ENCODE measurements at places on chromosomes 2 and 18.

DNA sequence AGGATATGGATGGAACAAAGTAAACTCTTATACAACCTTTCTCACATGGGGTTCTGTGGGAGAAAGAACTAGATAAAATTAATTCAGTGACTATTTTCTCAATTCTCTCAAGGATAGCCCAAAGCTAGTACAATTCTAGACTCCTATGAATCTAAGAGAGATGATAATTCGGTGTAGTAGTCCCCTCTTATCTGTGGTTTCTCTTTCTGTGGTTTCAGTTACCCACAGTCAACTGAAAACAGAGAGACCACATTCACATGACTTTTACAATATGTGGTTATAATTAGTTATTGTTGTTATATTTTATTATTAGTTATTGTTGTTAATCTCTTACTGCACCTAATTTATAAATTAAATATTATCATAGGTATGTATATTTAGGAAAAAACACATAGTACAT is 53.5 kb upstream of the C2orf15 start:
- DNase-seq = no peak

- no peak for DNase-seq
Observed at GRCh38 chr18:32801228-32801627, 28.4 kb upstream of the KLHL14 start.

DNA sequence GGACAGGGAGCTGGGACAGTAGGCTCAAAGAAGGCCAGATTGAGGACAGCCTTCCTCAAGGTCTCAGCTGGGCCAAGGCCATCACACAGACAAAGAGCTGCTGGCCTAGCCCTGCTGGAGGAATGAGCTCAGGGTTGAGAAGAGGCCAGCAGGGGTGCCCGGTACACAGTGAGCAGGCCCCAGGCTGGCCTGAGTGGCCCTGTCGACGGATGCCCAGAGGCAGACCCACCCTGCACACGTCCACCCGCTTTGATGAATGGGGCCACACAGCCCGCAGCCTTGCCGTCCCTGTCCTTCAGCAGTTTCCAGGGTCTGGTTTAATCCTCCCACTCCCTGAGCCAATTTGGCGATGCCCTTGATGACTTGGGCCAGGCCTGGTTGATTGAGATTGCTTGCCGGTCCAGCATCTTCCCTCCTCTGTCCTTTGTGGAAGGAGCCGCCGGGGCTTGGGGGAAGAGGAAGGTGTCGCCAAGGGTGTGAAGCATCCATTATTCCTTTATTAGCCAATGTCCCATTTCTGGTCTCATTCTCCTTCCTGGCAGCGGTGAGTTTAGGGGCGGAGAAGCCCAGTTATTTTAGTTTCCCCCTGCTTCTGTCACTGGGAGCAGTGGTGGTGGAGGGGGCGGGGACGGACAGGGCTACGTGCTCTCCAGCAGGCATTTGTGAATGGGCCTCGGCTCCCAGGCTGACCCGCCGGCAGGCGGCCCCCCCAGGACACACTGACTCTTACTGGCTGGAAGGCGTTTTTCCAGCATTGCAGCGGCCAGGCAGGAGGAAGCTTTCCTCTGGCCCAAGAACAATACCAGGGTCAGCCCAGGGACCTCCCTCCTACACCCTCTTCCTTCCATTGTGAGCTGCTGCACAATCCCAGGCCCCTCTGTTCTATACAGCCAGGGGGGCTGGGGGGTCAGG is 141.8 kb downstream of the CTIF start:
- no peak for DNase-seq

- no peak for DNase-seq
Observed at GRCh38 chr2:26011990-26012856, 21.7 kb upstream of the RAB10 start.

- DNase-seq = no peak
Observed at GRCh38 chr2:30425326-30425725, 21.7 kb upstream of the LCLAT1 start.

GRCh38 chr18:38520786-38521185 is 955.2 kb upstream of the CELF4 start:
- DNase-seq = no peak

DNA sequence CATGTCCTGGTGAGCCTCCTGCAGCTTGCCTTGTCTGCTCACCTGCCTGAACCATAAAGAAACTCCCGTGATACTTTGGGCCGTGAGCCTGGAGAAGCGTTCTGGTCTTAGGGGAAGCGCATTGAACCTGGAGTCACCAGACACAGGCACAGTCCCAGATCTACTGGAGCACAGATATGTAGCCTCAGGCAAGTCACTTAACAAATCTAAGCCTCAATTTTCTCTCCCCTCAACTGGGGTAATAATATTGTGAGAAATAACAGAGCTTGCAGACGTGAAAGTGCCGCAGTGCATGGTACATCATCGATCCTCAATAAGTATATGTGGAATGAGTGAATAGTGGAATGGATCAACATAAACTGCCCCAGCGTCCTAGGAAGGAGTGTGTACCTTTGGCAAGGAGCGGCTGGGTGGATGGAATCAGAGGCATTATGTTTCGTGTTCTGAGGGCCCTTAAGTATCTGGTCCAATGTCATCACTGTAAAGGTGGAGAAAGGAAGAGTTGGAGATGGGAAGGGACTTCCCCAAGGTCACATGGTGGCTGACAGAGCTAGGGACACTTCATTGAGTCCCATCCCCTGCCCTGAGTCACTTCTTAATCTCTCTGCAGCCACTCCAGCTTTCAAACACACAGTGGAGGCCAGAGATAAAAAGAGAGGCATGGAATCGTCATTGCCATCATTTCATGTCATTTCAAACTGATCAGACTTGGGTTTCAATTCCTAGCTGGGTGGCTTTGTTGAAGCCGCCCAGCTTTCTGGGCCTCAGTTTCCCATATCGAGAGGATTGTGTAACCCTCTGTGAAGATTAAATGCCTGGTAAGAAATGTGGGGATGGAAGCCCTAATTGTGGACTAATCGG is 172.4 kb downstream of the DDX1 start:
- no peak for DNase-seq

DNA sequence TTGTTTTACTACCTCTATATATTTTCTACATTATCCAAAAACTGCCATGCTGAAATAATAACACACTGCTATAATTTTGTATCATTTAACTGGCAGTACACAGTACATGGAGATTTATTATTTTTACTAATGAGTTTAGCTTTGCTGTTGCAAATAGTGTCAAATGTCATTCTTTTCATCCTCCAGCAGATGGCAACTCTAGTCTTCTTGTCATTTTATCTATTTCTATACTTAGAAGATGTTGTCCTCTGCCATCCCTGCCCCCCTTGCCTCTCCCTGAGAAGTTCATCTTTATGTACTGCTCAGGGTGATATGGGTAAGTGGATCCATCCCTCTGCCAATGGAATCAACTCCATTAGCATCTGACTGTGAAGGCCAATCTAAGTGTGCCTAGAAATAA is 21.7 kb upstream of the LRRTM1 start:
- DNase-seq = no peak

GRCh38 chr2:189624648-189625355 is 36.5 kb upstream of the ASNSD1 start:
- no peak for DNase-seq

- DNase-seq = no peak
Observed at GRCh38 chr2:174048243-174048642, 83.1 kb upstream of the SP3 start.

DNA sequence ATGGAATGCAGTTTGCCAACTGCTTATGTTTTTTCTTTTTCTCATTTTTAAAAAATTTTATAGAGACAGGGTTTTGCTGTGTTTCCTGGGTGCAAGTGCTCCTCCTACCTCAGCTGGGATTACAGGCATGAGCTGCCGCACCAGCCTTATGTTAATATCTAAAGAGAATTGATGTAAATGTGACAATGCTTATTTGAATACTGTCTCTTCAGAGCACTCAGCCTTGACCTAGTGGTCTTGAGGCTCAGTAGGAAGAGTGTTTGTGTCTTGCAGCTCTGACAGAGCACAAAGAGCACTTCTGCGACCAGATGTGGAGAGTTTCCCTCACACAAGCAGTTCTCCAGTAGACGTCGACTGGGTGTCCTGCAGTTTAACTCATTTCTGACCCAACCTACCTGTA is 55.3 kb downstream of the ARHGEF4 start:
- no peak for DNase-seq

- DNase-seq = no peak
Observed at GRCh38 chr18:11886577-11887110, 21.5 kb downstream of the MPPE1 start.

GRCh38 chr2:104502901-104503300 is 351.0 kb upstream of the POU3F3 start:
- DNase-seq = no peak

DNA sequence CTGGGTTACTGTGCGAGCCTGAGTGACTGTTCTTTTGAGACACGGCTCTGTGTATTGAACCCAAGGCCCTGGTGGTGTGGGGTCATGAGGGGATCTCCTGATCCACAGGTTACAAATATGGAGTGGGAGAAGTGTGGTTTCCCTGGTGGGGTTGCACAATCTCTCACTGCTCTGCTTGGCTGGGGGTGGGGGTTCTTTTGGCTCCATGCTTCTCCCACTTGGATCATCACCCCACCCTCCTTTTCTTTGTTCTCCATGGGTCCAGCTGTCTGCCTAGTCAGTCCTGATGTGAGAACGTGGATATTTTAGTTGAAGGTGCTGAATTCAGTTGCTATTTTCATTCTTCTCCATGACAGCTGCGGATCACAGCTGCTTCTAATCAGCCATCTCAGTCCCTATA is 37.8 kb downstream of the AGPS start:
- DNase-seq = no peak

DNA sequence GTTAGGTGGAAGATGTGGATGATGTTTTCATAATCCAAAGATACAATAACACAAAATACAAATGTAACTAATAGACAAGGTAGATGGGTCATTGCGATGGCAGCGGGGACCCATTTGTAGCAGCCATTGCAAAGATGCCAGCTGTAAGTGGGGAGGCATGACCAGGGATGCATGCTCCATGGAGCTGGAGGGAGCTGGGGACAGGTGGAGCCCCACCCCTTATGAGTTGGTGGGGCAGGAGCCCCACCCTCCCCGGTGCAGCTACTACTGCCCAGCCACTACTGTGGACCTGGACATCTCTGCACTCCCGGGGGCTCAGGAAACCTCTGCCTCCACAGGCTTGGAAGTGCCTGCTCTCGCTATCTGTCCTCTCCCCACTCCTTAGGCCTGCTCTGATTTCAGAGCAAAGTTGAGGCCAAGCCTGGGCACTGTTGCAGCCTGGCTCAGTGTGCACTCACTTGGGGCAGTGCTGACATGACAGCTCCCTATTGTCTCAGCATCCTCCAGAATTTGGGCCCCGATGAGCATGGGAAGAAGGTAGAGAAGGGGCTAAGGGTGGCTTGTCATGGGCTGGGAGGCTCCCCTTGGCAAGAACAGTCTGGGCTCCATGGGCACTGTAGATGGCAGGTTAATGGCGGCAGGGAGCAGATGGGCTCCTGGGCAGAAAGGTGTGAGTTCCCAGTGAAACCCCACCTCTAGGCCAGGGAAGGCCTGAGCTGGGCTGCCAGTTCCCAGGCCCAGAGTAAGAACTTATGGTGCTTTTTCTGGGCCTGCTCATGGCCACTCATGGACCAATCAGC is 81.1 kb downstream of the ZNF804A start:
- DNase-seq = no peak

DNA sequence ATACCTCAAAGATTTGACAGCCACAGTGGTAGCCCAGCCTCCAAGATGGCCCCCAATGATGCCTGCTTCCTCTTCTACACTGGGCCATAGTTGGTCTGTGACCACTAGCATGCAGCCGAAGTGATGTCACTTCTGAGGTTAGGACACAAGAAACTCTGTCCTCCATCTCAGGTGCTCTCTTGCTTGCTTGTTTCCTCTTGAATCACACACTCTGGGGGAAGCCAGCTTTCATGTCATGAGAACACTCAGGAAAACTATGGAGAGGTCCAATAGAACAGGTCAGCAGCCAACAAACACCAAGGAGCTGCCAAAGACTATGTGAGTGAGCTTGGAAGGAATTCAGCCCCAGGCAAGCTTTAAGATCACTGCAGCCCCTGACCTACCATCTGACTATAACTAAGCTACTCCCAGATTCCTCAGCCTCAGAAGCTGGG is 3.3 kb upstream of the ADAM17 start:
- DNase-seq = no peak

All from stimulated activated CD4-positive, alpha-beta T cell treated with anti-CD3 and anti-CD28 coated beads, Interleukin-12 subunit alpha, Interleukin-12 subunit beta, amount 100 ng/mL, for 4 hours (primary cell).